T follicular helper cell (primary cell): ENCODE measurements at places on chromosomes 3 and 15.

DNA sequence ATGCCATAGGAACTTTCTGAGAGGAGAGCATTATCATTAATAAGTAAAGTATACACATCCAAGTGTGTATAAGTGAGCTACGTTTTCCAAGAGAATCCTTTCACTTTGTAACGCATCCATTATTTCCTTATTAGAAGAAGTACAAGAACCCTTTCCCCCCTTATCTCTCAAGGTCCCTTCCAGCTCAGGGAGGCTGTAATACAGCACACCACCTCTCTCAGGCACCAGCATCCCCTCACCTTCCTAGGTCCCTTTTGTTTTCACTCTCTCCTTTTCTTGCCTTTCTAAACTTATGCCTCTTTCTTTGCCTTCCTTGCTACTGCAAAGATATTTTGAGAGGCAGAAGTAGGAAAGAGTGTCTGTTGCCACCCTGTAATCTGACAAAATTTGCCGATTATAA lies 446.0 kb downstream of the GRM7 start:
- DNase-seq, result no peak

DNA sequence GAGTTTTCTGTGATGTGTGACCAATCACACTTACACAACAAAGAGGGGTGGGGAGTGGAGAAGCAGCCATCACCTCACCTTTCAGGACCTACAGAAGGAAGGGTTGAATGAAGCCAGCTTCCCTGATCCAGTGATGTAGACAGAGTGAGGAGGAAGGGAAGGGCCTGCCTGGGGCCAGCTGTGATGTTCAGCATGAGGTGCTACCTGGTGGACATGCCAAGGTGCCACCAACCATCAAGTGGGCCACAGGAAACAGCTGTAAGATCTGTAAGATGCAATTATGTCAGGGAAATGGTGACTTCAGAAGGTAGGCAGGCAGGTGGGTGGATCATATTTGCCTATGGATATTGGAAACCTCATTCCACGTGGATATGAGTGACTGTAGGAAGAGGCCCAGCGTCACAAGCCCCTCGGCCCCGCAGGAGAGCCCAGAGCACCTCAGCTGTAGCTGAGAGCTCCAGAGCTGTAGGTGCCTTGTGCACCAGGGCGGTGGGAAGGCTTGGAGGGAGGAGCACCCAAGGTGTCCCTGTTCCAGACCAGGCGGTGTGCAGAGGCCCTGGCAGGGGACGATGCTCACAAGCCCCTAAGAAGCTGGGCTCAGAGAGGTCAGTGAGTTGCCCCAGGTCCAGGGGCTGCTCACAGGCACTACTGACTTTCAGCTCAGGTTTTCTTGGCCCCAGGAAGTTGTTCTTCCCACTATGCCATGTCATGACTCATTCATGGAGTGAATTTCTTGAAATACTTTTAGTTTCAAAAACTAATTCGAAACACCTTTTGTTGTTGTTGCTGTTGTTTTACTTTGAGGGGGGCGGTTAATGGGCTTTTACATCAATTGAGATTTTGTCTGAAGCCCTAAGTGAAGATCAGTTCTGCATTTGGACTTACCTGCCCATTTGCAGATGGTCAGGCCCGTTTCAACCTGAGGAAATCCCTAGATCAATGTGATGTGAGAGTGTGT lies 94.2 kb upstream of the ALDH1A3 start:
- DNase-seq, result no peak

GRCh38 chr3:51311055-51311454 lies 74.0 kb upstream of the MANF start:
- DNase-seq, result no peak

- DNase-seq, result no peak
These were observed 11.1 kb downstream of the ISG20 start for GRCh38 chr15:88649753-88650551.

GRCh38 chr15:78739996-78740903 lies 71.0 kb downstream of the ADAMTS7 start:
- DNase-seq, result peak; percentile 25

DNA sequence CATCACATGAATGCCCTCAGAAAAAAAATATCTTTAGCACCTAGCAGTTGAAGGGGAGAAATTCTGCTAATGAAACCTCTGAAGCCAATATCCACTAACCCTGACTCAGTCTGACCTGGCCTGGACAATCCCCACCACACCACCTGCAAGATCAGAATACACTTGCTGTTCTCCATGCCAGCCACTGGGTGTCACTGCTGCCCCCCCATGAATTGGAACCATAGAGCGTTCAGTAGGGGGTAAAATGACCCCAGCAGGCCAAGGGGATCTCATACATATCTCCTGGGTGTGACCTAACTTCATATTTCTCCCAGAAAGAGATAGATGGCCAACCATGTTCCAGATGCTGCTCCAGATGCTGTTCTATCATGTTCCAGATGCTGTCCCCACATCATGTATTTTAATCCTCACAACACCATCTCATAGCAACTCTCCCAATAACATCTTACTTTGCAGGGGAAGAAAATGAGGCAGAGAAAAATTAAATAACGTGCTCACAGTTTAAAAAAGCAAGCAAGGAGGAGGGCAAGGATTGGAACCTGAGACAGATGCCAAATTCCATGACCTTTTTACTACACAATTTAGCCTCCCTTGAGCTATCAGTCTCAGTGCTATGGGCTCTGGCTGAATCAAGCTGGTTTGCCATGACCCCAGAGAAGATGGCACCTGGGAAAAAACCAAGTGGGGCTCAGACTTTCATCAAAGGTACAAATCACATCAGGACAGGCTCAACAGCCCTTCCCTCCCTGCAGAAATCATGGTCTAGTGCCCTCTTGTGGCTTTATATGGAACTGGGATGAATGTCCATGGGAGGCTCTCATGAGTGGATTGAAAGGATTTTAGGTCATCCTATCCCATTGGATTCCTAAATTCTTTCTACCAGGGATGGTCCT lies 12.4 kb downstream of the NTRK3 start:
- DNase-seq, result no peak

DNA sequence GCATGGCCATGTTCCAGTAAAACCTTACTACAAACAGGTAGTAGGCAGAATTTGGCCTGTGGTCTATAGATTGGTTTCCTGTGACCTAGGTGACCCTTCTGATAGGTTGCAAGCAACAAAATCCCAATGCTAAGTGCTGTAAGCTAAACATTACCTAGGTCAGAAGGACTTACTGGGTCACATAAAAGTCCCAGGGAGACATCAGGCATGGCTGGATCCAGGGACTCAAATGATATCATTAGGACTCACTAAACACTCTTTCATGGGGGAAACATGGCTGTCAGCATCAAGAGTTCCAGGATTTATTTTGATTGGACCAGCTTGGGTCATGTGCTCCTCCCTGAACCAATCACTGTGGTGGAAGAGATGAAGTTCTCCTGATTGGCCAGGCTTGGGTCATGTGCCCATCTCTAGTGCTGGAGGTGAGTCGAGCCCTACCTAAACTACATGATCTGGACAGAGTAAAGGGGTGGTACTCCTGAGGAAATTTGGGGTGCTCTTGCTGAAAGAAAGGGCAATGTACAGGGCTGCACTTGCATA lies 16.8 kb upstream of the SLC6A1 start:
- no peak for DNase-seq

- no peak for DNase-seq
These were observed 256.4 kb upstream of the ZNF385D start for GRCh38 chr3:22007368-22007767.

GRCh38 chr3:146464783-146465182 lies 4.6 kb downstream of the PLSCR2 start:
- no peak for DNase-seq

DNA sequence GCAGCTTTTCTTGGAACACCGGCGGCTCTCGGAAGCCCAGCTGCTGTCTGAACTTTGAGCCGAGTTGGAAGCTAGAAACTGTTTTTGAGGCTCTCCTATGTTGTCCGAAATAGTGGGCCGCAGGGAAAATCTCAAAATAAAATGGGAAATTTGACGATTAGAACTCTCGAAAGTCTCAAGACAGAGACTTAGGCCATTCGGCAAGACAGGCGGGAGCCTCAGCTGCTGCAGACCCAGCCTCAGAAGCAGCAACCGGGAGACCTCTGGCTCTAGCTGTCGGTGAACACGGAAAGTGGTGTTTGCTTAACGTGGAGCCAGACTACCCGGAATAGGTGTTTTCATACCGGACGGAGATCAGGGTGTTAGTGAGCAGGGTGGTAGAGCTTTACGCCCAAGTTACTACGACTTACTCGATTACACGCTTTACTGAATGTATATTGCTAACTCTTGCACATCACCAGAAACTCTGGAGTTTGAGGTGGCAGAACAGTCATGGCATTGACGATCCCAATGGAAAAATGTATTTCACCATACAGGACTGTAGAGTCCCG lies 357 bp upstream of the MAN2C1 start:
- DNase-seq, result no peak

DNA sequence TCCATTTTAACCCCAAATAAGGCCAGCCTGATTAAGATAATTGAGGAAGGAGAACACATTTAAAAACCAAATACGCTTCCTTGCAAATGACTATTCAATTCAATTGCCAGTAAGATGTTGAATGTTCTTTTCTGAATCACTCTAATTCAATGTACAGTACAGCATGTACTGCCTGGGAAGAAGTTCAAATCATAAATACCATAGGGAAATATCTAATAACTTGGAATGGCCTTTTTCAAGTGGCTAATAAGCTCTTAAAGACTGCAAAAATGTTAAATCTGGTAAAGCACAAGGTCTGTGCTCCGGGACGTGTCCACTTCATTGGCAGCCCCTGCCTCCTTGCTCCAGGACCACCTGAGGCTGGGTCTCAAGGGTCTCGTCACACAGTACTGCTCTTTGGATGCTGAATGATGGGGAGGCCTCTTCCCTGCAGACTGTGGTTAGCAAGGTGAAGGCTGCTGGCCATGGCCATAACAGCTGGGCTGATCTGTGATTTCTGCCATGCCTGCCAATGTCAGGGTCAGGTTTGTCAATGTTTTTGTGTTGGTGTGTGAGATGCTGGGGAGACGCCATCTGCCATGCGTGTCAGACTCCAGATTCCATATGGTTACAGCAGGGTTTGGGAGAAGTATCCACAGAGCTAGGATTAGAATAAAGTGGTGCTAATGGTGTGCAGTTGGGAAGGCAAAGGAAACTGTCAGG lies 300.5 kb downstream of the ADAMTS17 start:
- DNase-seq, result no peak

- DNase-seq, result no peak
These were observed 65.2 kb downstream of the LPP start for GRCh38 chr3:188219147-188219546.

GRCh38 chr3:106945435-106945834 lies 431.8 kb upstream of the CCDC54 start:
- DNase-seq, result no peak

DNA sequence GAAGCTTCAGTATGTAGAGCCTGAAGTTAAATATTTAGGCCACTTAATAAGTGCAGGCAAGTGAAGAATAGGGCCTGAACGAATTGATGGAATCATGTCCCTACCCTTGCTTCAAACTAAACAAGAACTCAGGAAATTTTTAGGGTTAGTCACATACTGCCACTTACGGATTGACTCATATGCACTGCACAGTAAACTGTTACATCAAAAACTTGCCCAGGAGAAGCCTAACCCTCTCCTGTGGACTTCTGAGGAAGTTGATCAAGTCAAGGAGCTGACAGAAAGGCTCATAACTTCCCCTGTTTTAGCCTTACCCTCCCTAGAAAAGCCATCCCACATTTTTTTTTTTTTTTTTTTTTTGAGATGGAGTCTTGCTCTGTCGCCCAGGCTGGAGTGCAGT lies 20.6 kb upstream of the KBTBD12 start:
- DNase-seq, result no peak

- no peak for DNase-seq
These were observed 24.9 kb upstream of the MYZAP start for GRCh38 chr15:57566834-57567233.

- no peak for DNase-seq
These were observed 32.9 kb upstream of the MTMR10 start for GRCh38 chr15:31024330-31024729.

- no peak for DNase-seq
These were observed 555.1 kb upstream of the NAALADL2 start for GRCh38 chr3:174303907-174304560.

GRCh38 chr3:114700637-114701234 lies 406.9 kb downstream of the TIGIT start:
- no peak for DNase-seq

- no peak for DNase-seq
These were observed 81.9 kb downstream of the CHL1 start for GRCh38 chr3:278300-279064.

DNA sequence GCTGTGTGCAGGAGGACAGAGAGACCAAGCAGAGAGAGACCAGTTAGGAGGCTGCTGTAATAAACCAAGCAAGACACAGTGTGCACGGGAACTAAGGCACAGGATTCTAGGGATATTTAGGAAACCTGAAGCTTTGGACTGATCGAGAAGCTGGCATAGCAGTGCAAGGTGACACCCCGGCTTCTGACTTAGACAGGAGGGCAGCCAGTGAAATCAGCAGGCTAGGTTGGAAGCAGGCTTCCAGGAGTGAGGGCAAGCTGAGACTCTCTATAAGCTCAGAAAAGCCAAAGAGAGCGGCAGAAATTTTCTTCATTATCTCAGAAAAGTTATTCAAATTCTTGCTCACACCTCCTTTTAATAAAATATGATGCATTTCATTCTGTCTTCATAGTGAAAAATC lies 104.6 kb downstream of the LIPC start:
- no peak for DNase-seq

DNA sequence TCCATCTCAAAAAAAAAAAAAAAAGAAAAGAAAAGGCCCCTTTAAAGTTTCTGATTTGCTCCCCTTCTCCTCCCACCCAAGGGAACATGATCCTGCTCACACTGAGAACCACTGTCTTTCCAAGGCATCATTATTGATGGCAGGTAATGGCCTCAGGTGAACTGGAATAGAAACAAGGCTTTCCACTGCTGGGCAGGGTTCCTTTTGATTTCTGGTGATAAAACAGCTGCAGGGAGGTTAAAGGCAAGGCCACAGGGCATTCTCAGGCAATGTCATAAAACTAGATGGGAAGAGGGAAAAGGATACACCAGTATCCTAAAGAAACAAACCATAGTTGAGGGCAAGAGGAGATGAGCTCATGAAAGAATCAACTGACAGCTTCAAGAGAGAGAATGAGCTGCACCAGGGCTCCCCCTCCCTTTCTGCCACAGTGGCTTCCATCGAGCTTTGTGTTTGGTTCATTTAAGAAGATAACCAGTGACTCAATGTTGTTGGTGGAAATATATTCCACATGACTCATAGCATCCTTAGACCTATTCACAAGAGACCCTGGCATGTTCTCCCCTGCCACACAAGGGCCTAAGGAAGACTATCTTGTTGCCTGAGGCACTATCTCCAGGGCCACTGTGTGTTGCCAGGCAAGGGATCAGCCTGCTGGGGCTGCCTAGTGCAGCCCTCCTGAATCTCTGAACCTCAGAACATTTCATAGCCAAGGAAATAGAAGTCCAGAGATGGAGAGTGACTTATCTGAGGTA lies 86.4 kb downstream of the WDR76 start:
- DNase-seq, result no peak

GRCh38 chr15:85581495-85581894 lies 201.1 kb downstream of the AKAP13 start:
- peak; percentile 43 for DNase-seq

- DNase-seq, result no peak
These were observed 11.5 kb upstream of the IGDCC4 start for GRCh38 chr15:65434201-65434600.
